ENCODE measurements at places on chromosomes 16 and 17. TPM values are rescaled to one million over a fixed set of nuclear protein-coding genes. Genes with fewer than 3 reads are reported as not detected.

Gene SLC52A1
- total RNA-seq: not detected

Gene CACNG4
- 5.6 TPM for total RNA-seq

Gene C17orf107
- 0.78 TPM for total RNA-seq

Gene CFAP97D1
- not detected for total RNA-seq

DNA sequence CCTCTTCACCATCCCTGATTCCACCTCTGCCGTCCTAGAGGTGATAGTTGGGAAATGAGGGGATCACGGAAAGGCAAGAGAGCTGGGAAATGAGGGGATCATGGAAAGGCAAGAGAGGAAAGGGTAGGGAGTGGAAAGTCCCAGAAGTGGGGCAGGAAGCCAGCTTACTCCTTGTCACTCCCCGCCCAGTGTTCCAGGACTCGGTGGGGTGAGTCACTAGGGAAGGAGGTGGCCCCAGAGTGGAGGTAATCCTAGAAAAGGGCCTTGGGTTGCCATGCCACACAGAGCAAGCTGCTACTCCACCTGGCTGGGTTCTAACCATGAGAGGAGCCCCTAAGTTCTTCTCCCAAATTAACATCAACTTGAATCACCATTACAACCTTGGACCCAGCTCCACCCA, 14.8 kb downstream of the ALOXE3 start:
- H3K27ac ChIP-seq: no peak overlapping the region
- DNase-seq: no peak
- H3K4me3 ChIP-seq: no peak overlapping the region

DNA sequence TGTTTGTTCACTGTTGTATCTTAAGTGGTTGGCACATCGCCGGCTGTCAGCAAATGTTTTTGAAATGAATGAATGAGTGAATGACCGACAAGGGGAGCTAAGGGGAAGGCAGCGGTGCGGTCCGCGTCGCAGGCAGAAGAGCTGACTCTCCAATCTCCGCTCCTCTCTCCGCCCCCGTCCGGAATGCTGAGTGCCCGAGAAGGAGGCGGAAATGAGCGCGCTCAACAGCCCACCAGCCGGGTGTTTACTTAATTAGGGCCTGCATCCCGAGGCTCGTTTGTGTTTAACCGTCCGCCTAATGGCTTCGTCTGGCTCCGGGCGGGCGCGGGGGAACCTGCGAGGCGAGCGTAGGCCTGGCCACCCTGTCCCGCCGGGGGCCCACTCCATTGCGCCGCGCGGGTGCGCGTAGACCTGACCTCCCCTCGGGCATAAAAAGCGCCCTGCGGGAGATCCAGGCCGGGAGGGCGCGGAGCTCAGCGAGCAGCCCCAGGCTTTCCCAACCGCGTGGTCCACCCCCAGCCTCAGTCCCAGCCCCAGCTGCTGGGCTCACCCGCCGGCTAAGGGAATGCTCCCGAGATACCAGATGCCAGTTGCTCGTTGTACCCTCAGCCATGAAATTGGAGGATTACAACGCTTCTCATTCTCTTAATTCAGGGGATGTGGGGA, 2.5 kb upstream of the CDH3 start:
- peak overlapping the region; percentile 59 for H3K4me3 ChIP-seq
- H3K36me3 ChIP-seq: no peaks in the 10 kb centered on the region
- H3K27ac ChIP-seq: peak overlapping the region; percentile 27
- peaks cover 29% of the 10 kb centered on the region for H3K4me1 ChIP-seq

- H3K27me3 ChIP-seq: no peaks in the 10 kb centered on the region
- H3K4me3 ChIP-seq: peak overlapping the region; percentile 47
- no peak for DNase-seq
- H3K36me3 ChIP-seq: peaks cover 21% of the 10 kb centered on the region
- H3K27ac ChIP-seq: peak overlapping the region; percentile 89
- H3K4me1 ChIP-seq: peaks cover 31% of the 10 kb centered on the region
Measured at GRCh38 chr16:53071748-53072301, 17.0 kb downstream of the CHD9 start.

DNA sequence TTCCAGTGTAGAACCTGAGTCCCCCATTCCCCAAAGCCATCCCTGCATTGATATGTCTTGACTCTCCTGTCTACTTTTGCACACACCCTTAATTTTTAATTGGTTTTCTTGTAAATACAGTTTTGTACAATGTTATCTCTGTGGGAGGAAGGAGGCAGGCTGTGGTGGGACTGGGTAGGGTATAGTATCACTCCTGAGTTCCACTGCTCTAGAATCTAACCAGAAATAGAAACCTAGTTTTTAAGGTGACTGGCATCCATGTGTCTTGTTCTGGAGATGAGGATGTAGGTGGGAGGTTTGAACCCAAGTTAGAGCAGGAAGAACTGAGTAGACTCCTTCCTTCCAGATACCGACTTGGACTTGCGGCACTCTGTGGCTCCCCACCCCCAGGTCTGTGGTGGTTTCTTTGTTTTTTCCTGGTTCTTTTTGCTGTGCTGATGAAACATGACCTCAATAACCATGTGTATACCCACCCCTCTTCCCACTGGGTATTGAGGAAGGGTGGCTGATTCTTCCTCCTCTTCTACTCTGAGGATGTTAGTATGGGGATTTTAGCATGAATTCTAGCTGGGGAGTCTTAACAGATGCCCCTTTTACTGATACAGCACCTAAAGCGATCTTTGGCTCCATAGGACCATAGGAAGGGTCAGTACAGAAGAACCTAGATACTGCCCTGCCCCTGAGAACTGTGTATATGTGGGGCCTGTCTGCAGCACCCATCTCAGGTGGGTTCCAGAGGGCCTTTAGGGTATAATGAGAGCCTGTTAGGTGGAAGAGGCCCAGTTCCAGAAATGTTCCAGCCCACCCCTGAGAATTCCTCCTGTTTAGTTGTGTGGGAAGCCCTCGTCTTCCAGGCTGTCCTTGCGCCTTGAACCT, 48.7 kb downstream of the SF3B3 start:
- H3K27me3 ChIP-seq: no peaks in the 10 kb centered on the region
- H3K27ac ChIP-seq: peak overlapping the region; percentile 97
- H3K36me3 ChIP-seq: peaks cover 51% of the 10 kb centered on the region
- peaks cover 75% of the 10 kb centered on the region for H3K4me1 ChIP-seq
- H3K4me3 ChIP-seq: no peak overlapping the region
- no peak for DNase-seq

GRCh38 chr17:9166788-9167187, 145.5 kb downstream of the NTN1 start:
- no peak for DNase-seq
- H3K36me3 ChIP-seq: no peaks in the 10 kb centered on the region
- H3K27ac ChIP-seq: no peak overlapping the region
- peaks cover 11% of the 10 kb centered on the region for H3K4me1 ChIP-seq
- peaks cover 17% of the 10 kb centered on the region for H3K27me3 ChIP-seq

GRCh38 chr17:27741971-27742575, 58.3 kb downstream of the NOS2 start:
- H3K4me1 ChIP-seq: no peaks in the 10 kb centered on the region
- no peak overlapping the region for H3K4me3 ChIP-seq
- no peak overlapping the region for H3K27ac ChIP-seq
- peaks cover 7% of the 10 kb centered on the region for H3K27me3 ChIP-seq

- H3K27me3 ChIP-seq: peaks cover 35% of the 10 kb centered on the region
- H3K27ac ChIP-seq: no peak overlapping the region
- H3K4me3 ChIP-seq: no peak overlapping the region
- no peaks in the 10 kb centered on the region for H3K4me1 ChIP-seq
Measured at GRCh38 chr17:72145962-72146361, 25.1 kb downstream of the SOX9 start.

DNA sequence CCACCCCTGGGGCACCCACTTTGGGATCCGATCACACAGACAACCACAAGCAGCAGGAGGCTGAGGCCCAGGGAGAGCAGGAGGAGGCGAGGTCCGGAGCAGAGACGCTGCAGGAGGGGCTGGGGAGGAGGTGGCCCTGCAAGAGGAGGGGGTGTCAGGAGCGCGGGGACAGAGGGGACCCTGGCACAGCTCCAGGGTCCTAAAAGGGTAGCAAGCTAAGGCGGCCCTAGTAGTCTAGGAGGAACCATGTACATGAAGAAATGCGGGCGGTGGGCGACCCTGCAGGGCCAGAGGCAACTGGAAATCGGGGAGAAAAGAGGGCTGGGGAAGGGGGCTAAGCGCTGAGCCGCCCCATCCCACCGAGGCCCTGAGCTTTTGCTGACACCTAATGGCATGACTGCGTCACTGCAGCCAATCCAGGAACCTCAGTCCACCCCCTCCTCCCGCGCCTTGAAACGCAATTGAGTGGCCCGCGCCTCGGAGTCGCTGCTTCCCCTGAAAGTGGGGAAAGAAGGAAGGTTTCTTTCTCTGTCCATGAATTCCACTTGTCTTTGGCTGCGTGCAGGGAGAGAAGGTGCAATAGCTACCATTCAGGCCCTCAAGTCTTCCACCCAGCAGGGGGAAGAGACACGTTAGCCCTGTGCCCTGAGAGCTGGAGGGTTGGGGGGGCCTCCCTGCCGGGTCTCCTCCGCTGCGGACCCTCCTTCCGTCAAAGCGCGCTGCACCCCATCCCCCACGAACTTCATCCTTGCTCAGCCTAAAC, 1.8 kb downstream of the ASGR1 start:
- no peak overlapping the region for H3K4me3 ChIP-seq
- H3K27me3 ChIP-seq: peaks cover 6% of the 10 kb centered on the region
- peak overlapping the region; percentile 57 for H3K27ac ChIP-seq

DNA sequence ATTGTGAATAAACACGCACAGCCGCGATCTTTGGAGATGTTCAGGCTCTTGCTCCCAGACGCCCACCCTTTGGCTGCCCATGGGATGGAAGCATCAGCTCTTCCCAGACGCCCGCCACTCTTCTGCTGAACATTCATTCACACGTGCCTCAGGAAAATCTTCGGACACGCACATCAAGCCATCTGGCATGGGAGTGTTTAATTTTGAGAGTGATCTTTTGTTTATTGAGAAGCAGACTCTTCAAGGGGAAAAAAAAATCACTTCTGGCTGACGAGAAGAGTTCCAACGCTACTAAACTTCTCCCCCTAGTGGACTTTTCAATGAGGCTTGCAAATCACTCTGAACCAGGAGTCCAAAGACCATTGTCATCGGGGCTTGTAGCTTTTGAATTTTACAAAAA, 62.0 kb upstream of the NUDT7 start:
- no peak overlapping the region for H3K4me3 ChIP-seq
- no peaks in the 10 kb centered on the region for H3K4me1 ChIP-seq
- H3K27me3 ChIP-seq: no peaks in the 10 kb centered on the region
- H3K27ac ChIP-seq: no peak overlapping the region
- no peaks in the 10 kb centered on the region for H3K36me3 ChIP-seq

Measured in osteocyte (in vitro differentiated cells).